SW 1271 (cell line): ENCODE measurements at places on chromosomes 16 and 17.

GRCh38 chr16:50229149-50229726 lies 37.1 kb upstream of the ADCY7 start:
- no peak for DNase-seq

DNA sequence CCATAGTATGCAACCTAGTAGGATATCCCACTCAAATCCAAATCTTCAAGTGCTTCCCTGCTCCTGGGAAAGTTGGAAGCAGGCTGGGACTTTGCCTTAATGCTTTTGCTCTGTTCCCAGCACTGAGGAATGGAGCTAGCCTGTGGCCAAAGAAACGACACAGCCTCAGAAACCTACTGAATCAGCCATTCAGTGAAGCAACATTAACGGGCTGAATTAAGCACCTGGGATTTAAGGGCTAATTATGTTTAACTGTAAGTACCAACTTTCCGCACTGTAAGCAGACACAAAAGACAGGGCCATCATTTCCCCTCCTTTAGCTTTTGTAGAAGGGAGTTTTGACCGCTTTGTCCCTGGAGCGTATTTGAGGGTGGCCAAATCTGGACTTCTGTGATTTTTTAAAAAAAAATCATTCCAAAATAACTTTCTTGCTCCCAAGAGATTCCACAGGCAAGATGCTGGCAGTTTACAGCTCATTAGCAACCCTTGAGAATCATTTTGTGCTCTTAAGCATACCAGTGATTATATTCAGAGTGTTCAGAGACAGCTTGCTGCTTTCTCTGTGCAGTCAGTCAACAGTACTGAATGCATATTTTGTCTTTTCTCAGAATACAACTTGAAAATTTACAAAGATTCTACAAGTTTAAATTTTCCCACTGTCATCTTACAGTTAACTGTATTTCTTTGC lies 17.6 kb upstream of the NOL11 start:
- DNase-seq: no peak

GRCh38 chr17:45301674-45302073 lies 15.1 kb downstream of the MAP3K14 start:
- no peak for DNase-seq

GRCh38 chr17:59842901-59843652 lies 49.7 kb downstream of the TUBD1 start:
- DNase-seq: peak; percentile 91

GRCh38 chr17:60577147-60577915 lies 22.7 kb upstream of the PPM1D start:
- DNase-seq: no peak

DNA sequence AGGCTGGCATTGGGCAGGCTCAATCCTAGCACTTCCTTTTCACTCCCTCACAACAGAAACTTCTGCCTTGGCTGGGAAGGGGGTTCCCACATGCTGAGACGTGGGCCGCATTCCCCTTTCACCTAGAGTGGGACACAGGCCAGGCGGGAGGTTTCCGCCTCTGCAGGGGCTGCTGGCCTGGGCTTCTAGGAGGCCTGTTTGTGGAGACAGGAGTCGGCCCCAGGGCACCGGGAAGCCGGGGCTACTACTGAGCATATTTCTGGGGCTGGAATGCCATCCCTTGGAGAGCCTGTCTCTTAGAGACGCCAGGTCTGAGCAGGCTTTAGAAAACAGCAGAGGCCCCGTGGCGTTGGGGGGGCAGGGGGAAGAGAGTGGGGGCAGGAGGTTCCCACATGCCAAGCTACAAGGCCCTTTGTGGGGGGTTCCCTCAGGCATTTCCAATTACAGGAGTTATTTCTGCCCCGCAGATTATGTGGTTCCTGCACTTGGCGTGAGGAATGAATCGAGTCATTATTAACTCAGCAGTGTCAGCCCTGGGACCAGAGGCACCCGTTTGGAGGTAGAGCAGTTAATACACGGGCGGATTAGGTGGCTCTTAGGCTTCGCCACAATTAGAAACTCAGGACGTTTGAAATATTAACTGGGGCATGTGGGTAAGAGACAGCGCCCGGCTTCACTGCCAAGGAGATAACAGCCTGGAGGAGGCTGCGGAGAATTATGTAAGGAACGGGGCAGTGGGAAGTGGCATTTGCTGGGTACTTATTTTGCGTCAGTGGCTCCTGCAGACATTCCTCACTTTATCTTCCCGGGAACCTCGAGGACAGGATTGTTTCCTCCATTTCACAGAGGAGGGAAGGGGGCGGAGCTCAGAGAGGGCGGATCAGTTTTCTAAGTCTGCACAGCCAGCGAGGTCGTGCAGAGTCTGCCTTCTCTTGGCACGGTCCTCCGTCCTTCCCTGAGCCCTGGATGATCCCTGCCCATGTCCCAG lies 162.5 kb downstream of the MAF start:
- DNase-seq: no peak

DNA sequence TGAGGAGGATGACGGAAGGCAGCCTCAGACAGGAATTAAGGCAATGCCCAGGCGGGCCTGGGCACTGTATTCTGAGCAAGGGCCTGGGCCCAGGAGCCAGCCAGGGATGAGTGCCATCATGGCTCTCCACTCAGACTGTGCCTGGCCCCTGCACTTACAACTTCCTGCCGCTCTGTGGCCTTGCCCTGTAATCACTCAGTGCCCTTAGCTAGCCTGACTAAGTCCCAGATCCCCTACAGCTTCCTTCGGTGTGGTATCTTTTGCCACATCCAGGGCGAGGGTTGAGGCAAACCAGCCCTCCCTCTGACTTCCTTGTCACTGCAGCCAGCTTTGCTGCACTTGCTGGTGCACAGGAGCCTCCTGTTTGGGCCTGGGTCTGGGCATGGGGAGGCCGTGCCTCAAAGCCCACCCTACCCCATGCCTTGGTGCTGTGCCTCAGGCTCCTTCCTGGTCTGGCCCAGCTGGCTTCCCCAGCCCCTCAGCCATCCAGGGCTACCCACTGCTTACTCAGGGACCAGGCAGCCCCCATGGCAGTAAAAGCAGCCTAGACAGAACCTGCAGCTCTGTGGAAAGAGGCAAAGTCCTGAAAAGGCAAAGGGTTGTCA lies 9.3 kb downstream of the SLC46A1 start:
- DNase-seq: no peak

- no peak for DNase-seq
These were observed 19.7 kb downstream of the MAP2K6 start for GRCh38 chr17:69434164-69434579.

GRCh38 chr17:58310511-58311428 lies 17.8 kb downstream of the TSPOAP1 start:
- DNase-seq: no peak

- no peak for DNase-seq
These were observed 19.5 kb downstream of the SLC7A6OS start for GRCh38 chr16:68291227-68291626.

DNA sequence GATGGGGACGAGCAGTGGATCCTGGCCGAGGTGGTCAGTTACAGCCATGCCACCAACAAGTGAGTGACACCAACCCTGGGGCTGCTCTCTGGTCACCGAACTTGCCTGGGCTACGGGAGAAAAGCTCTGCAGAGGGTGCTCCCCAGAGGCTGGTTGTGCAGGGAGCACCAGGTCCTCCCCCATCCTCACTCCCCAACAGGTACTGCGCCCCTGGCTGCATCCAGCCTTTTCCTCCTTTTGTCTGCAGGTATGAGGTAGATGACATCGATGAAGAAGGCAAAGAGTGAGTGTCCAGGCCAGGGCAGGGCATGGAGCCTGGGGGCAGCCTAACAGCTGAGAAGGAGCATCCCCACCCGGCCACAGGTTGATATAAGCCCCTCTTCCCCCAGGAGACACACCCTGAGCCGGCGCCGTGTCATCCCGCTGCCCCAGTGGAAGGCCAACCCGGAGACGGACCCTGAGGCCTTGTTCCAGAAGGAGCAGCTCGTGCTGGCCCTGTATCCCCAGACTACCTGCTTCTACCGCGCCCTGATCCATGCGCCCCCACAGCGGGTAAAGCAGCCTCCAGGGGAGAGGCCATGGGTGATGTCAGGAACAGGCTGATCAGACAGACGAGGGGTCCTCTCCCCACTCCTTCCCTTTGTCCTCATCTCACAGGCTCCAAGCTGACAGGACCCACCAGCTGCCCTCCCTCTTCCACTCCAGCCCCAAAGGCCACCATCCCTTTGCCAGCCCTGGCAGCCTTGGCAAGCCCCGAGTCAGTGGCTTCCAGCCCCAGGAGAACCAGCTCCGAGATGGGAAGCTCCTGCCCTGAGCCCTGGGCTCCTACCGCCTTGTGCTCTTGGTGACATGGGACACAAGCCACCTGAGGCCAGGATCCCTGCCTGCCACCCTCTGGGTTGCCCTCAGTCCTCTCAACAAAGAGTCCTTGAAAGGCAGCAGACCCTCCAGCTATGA lies 6.2 kb downstream of the SULT1A2 start:
- DNase-seq: no peak

DNA sequence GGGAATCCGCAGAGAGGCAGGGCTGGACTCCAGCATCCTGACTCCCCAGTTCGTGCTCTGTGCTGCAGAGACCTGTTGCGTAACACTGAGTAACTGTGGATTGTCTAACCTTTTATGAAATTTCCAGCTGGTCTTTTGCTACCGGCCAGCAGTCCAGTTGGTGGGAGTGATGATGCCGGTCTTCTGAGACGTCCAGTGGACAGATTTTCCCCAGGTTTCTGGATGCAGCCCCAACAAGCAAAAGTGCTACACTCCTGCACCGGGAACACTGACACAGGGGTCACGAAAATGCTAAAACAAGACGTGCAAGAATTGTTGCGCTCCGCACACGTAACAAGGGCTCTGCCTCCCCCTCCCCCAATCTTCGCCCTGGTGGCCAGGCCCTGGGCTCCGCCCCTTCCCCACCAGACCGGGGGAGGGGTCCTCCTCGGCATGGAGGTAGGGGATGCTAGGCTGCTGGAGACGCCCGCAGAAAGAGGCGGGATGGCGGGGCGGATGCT lies 701 bp upstream of the MRC2 start:
- DNase-seq: peak; percentile 50

DNA sequence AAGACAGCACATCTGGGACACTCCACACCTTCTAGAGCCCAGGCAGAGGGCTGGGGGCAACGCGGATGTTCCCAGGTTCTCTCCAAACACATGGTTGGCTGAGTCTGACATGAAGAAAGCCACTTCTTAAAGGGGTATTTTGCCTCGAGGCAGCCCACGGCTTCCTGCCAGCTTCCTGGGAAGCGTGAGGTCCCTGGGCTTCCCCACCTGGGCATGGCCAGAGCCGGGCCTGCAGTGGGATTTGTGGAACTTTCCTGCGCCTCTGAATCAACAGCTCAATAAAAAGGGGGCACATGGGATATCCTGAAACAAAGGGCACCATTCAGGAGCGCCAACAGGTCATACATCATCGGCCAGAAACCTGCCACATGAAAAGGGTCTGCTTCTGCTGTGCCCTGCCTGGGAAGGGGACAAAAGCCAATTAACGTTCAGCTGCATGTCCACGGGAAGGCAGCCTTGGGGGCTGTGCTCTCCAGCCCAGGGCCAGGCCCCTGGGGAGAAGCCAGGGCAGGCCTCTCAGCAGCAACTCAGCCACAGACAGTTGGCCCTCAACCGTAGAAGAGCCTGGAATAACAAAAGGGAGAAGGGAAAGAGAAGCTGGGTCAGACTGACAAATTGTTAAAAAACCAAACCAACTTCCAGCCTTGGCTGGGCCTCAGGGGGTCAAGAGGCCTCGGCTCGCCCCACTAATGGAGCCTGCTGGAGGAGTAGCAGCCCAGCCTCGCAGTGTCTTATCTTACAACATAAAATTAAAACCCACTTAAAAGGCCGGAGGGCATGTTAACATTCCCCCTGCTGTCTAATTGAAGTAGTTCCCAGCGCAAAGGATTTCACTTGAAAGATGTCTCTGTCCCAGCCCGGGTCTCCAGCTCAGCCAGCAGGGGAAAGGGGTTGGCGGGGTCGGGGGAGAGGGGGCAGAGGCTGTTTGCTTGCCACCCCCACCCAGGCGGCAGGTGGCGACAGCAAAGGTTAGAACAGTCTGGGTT lies 34.2 kb downstream of the TBX4 start:
- no peak for DNase-seq

DNA sequence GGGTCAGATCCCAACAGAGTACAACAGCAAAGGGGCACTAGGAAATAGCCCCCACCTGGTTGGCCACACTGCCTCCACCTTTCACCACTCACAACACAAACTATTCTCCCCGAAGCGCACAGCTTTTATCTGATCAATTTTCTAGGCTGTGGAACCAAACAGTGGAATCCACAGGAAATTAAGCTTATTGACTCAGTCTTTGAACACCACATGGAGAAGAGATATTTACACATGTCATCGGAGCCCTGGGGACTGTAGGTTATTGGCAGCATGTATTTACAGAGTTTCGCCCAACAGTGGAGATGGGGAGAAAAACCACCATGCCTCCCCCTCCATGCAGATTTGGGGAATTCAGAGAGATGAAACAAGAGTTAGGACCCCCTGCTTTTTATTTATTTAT lies 154.8 kb downstream of the XYLT1 start:
- no peak for DNase-seq

DNA sequence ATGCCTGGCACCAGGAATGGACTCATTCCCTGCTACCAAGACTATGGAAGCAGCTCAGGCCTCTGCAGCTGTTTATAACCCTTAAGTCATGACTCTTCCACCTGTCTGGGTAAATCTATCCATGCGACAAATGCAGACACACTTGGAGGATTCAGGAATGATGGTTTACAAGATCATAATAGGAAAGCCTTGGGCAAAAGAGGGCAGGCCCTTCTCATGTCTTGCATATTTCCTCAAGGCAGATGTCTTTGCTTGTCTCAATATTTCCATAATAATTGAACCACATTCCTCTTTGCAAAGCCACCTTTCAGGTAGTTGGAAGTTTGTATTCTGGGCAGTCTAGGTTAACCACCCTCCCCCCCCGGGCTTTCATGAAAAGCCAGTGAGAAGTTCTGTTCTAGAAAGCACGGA lies 884 bp upstream of the JPT1 start:
- no peak for DNase-seq

GRCh38 chr16:11098601-11099390 lies 154.4 kb downstream of the CLEC16A start:
- DNase-seq: no peak

- no peak for DNase-seq
These were observed 116.0 kb upstream of the SOX9 start for GRCh38 chr17:72004611-72005331.

DNA sequence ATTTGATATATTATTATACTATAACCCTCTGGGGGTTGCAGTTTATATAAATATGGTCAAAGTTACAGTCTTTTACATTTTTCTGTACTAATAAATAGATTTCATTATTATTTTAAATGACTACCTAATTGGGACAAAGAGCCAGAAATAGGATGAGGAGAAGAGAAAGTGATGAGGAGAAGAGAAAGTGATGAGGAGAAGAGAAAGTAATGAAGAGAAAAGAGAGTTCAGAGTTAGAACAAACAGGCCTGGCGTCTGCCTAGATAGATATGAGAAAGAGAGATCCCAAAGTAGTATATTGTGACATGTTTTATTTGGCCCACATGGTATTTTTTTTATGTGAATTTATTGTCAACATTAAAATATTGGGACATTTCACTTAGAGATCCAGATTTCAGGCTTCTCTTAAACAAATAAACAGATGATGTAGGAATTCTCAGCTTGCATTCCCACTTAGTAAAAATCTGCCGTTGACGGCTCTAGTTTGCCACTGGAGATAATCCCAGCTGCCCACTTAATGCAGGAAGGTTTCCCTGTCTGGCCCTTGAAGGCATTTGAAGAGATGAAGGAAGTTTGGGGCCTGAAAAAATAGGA lies 210.7 kb downstream of the STX8 start:
- DNase-seq: no peak

GRCh38 chr17:70584255-70584654 lies 414.9 kb downstream of the KCNJ2 start:
- no peak for DNase-seq

GRCh38 chr16:52532384-52532783 lies 14.6 kb downstream of the TOX3 start:
- no peak for DNase-seq

- peak; percentile 64 for DNase-seq
These were observed 20.9 kb upstream of the KRT19 start for GRCh38 chr17:41548844-41549595.
